SHP77 treated with DMSO at 0.1 percent for 48 hours (cell line): ENCODE measurements at places on chromosomes 3 and 15.

GRCh38 chr3:160184655-160185054 lies 40.6 kb upstream of the C3orf80 start:
- DNase-seq: no peak

- no peak for DNase-seq
Measured at GRCh38 chr3:23607184-23607847, 198.4 kb upstream of the UBE2E1 start.

DNA sequence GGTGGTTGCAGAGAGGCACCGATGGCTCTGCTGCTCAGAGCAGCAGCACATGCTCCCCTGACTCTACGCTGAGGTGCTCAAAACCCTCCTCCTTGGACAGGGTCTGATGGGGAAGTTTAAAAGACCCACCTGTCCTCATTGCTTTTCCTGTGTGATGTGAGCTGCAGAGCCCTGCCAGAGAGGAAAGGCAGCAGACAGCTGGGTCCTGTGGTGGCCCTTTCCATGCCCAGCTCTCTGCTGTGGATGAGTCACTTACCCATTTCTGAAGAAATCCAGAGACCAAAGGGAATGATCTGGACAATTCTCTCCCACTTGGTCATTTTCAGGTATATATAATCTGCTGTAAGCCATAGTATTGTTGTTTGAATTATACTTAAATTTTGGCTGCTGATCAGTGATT lies 121.7 kb downstream of the CHDH start:
- no peak for DNase-seq

GRCh38 chr3:156037356-156037755 lies 83.0 kb upstream of the KCNAB1 start:
- peak; percentile 94 for DNase-seq

- no peak for DNase-seq
Measured at GRCh38 chr15:52247461-52247860, 48.1 kb downstream of the MYO5C start.

- DNase-seq: no peak
Measured at GRCh38 chr3:108008931-108009639, 81.7 kb downstream of the CD47 start.
